Adrenal gland (tissue), 19 donors: ENCODE measurements at places on chromosomes 11 and 22.

- no peak overlapping the region for H3K4me3 ChIP-seq
- no peak overlapping the region for H3K27ac ChIP-seq
- no peaks in the 10 kb centered on the region for H3K27me3 ChIP-seq
- H3K36me3 ChIP-seq = no peaks in the 10 kb centered on the region
Observed at GRCh38 chr11:2099516-2100349, 39.5 kb downstream of the IGF2 start.

DNA sequence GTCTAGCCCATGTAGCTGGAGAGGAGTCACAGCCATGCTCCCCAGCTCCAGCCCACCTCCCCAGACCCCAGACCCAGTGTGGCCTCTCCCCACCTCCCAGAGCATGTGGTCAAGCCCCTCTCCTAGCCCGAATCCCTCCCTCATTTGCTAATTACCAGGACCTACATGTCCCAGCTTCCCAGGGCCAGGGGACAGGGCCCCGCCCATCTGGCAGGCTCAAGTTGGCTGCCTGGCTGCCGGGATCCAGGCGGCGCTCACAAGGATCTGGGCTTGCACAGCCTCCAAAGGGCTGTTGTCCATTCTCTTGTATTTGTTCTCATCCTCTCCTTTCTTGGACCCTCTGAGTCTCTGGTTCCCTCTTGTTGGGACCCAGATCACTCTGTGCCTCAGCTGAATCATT, 4.6 kb upstream of the MIF start:
- H3K4me1 ChIP-seq = peaks cover 13% of the 10 kb centered on the region
- H3K27ac ChIP-seq = no peak overlapping the region
- no peaks in the 10 kb centered on the region for H3K27me3 ChIP-seq
- H3K36me3 ChIP-seq = no peaks in the 10 kb centered on the region
- no peak for DNase-seq
- H3K4me3 ChIP-seq = no peak overlapping the region

- DNase-seq = no peak
- H3K4me1 ChIP-seq = no peaks in the 10 kb centered on the region
- H3K27me3 ChIP-seq = no peaks in the 10 kb centered on the region
- no peak overlapping the region for H3K4me3 ChIP-seq
- no peak overlapping the region for H3K27ac ChIP-seq
Observed at GRCh38 chr11:16184588-16184987, 171.8 kb downstream of the SOX6 start.

DNA sequence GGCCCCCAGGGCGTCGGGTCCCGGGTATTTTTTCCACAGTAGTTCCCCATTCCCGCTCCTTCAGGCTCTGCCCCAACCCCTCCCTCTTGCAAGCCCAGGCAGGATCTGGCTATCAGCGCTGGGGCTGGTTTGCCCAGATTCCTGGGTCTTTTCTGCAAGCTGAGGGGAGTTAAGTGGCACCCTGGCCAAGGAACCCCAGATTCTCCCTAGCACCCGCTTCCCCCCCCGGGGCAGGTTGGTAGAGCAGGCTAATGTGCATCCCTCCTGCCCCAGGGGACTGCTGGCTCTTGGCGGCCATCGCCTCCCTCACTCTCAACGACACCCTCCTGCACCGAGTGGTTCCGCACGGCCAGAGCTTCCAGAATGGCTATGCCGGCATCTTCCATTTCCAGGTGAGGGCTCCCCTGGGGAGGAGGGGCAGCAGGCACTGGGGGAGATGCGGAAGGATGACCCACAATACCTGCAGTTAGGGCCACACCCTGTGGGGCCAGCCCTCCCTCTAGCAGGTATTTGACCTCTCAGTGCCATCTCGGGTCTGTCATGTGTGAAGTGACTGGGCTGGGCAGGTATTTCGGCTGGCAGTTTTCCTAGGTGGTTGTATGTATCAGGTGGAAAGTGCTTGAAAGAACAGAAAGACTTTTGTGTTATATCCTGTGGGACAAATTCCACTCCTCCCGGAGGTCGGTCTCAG, 1.6 kb downstream of the CAPN1 start:
- peaks cover 22% of the 10 kb centered on the region for H3K4me1 ChIP-seq
- no peak overlapping the region for H3K27ac ChIP-seq
- H3K36me3 ChIP-seq = peaks cover 30% of the 10 kb centered on the region
- no peaks in the 10 kb centered on the region for H3K27me3 ChIP-seq
- H3K4me3 ChIP-seq = no peak overlapping the region
